Activated CD8-positive, alpha-beta memory T cell treated with anti-CD3 and anti-CD28 coated beads for 1 hour (primary cell): ENCODE measurements at places on chromosomes 2 and 18.

DNA sequence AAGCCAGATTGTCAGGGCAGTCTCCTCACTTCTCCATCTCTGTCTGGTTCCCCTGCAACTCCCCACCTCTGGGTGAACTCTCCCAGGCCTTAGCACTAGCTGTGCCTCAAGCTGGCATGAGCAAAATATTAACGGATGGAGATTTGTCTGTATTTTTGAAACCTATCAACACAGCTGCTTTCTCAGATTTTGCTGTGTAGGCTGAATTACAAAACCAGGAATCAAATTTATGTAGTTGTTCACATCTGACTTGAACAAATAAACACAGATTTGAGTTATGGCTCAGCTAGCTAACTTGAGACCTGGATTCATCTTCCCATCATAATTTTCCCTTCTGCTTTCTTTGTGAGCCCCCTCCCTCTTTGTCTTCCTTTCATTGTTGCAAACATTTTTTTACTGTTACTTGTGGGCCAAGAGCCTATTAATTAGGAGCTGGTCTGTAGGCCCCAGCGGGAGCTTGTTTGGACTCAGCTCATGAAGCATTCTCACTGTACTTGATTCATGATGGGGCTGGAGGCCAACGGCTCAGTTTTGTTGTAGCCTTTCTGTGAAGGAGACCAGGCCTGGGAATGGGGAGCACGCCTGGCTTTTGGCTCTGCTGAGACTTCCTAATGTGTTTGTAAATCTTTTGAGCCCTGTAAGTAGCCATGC lies 164.1 kb upstream of the GATA6 start:
- DNase-seq: no peak

DNA sequence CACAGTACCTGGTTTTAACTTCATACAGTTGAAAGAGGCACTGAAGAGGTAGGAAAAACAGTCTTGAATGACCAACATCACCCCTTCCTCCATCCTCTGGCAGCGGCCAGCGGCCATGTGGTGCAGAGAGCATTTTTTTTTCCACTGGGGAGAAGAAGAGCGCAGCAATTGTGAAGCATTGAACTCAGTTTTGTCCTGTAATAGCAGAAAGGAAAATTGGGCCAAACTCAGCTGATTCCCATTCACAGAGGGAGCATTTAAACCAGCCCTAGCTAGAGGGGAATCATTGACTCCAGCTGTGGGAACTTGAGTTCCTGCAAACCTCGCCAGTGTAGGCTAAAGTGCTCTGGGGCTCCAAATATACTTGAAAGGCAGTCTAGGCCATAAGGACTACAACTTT lies 316.6 kb upstream of the CHST9 start:
- no peak for DNase-seq

- no peak for DNase-seq
Measured at GRCh38 chr2:120599072-120599471, 136.6 kb upstream of the GLI2 start.

GRCh38 chr2:134440336-134440909 lies 186.6 kb downstream of the MGAT5 start:
- no peak for DNase-seq

- DNase-seq: no peak
Measured at GRCh38 chr2:175414191-175414881, 232.8 kb upstream of the ATP5MC3 start.

GRCh38 chr2:50975546-50975945 lies 56.4 kb downstream of the NRXN1 start:
- DNase-seq: no peak

DNA sequence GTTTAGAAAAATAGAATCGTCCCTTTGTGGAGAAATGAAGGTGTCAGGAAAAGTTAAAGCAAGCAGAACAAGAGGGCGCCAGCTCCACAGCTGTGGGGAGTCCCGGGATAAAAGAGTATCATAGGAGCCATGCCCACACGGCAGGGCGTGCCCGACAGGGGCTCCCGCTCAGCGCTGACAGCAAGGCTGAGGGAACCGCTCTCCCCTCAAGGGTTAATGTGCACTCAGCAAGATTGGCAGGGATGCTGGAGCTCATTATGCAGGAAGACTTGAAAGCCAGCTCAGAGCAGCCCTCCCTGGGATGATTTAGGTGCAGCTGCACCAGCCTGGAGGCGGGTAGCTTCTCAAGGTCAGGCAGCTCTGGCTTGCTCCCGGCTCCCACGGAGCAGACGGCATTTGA lies 500.2 kb downstream of the EIPR1 start:
- DNase-seq: no peak

DNA sequence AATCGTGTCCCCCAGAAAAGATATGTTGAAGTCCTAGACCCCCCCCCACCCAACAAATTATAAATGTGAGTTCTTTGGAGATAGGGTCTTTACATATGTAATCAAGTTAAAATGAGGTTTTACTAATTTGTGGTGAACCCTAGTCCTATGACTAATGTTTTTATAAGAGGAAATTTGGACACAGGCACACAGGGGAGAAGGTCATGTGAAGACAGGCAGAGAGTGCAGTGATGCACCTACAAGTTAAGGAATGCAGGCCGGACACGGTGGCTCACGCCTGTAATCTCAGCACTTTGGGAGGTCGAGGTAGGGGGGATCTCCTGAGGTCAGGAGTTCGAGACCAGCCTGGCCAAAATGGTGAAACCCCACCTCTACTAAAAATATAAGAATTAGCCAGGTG lies 5.8 kb upstream of the PMAIP1 start:
- no peak for DNase-seq

DNA sequence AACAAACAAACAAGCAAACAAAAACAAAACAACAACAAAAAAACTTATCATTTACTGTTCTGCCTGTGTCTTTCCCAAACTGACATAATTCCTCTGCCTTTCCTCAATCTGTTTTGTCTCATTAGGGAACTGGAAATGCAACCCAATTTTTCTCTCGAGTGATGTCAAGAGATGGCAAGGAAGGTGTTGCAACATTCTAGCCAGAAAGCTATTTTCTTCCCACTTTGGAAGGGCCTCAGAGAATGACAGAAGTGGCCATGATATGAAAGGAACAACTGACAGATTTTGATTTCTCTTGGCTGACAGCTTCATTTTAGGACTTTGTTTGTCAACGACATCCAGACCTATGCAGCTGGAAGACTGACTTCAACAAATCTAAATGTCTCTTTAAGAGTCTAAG lies 24.7 kb downstream of the RND3 start:
- no peak for DNase-seq

GRCh38 chr2:3323360-3324035 lies 54.1 kb downstream of the EIPR1 start:
- DNase-seq: no peak

DNA sequence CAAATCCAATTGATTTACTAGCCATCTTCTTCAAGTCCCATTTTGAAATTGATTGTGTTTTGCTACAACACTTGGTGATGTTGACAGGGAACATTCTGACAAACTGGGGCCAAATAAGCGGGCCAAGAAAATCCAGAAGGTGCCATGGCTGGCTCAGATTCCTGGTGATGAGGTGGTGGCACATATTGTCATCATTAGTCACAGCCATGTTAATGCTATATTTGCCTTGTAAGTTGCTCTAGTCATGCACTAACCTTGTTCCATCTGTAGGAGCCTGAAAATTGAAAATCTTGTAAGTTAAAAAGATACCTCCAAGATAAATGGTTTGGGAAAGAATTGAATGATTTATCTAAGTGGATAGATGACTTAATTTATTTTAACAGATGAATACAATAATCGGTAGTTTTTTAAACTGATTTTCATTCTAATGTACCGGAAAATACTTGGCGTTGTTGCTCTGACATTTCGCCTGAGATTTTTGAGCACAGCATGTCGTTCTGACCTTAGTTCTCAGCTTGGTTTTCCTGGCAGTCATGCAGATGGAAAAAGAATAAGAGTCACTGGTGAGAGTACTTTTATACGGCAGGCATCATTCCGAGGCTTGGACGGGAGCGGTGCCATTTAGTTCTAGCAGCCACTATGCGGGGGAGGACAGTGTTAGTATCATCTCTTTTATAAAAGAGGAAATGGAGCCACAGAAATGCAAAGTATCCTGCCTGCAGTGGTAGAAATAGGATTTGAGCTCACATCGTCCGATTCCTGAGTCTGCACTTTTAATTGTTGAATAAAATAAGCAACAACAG lies 133.9 kb downstream of the ZNF532 start:
- DNase-seq: no peak

- DNase-seq: no peak
Measured at GRCh38 chr2:76679025-76679396, 843.2 kb downstream of the LRRTM4 start.
